Hematopoietic multipotent progenitor cell treated with erythropoietin and hydrocortisone succinate and interleukin-3 and kit ligand, for 4 days (in vitro differentiated cells): ENCODE measurements at places on chromosomes 3 and 15.

DNA sequence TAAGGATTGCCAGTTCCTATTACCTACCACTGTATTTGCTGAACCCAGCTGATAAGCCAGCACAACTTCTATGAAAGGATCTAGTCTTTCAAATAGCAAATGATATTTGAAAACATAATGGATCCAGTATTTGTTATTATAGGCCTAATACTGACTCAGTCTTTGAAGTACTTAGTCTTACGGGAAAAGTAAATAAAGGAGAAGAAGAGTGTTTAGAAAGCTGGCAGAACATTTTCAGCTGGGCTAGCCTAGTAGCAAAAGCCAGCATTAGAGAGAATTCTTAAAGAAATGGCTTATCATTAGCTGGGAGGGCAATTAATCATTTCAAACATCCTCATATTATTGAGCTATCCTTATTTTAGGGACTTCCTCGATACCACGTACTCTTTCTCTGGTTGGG is 101.4 kb upstream of the GOLIM4 start:
- DNase-seq: no peak

DNA sequence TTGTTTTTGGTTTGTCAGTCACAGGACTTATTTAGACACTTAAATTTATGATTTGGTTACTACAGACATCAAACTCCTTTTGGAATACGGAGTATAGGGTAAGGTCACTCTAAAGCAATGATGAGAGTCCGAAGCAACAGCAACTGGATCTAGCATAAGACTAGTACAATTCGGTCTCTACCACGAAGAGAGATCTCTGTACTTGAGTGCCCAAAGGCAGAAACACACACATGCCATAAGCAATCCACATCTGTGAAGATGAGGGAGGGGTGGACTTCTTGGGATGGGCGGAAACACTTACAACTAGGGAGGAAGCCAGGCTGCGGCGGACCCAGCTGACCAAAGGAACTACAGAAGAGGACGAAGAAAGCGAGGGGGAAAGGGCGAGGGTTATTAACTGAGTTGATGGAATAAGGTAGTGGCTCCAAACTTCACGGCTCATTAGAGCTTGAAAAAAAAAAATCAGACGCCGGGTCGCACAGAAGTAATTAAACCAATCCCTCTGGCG is 595 bp downstream of the DPH6 start:
- peak; percentile 74 for DNase-seq

- DNase-seq: peak; percentile 70
Observed at GRCh38 chr3:53725387-53725995, 120.7 kb downstream of the CHDH start.

- DNase-seq: no peak
Observed at GRCh38 chr3:175397372-175397771, 538.2 kb downstream of the NAALADL2 start.

DNA sequence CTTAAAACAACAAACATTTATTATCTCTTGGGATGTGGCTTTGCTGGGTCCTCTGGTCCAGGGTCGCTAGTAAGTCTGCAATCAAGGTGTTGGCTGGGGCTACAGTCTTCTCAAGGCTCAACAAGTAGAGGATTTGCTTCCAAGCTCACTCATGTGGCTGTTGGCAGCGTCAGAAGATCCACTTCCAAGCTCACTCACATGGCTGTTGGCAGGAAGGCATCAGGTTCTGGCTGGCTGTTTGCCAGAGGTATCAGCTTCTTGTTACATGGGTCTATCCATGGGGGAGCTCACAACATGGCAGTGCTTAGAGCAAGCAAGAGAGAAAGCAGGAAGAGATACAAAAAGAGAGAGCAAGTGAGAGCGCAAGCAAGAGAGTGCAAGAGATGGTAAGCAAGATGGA is 15.0 kb upstream of the BNC1 start:
- no peak for DNase-seq

- DNase-seq: no peak
Observed at GRCh38 chr3:136612512-136612911, 139.7 kb downstream of the STAG1 start.

DNA sequence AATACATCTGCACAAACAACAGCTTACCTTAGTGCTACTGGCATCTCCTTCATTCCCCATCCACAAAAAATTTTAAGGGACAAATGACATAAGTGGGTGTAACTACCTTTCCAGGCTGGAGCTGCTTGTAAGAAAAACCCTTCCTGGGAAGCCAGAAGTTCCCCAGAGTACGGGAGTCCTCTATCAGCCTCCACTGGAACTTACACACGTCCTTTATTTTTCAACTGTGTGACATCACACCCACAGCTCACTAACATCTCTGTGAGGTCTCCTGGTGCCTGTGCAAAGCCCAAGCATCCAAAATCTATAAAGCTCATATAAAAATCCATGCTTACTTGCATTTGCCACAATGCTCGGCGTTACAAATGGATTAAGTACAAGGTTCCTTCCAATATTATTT is 27.6 kb downstream of the LRIG1 start:
- DNase-seq: no peak

GRCh38 chr15:52559022-52559421 is 9.8 kb downstream of the ARPP19 start:
- no peak for DNase-seq

DNA sequence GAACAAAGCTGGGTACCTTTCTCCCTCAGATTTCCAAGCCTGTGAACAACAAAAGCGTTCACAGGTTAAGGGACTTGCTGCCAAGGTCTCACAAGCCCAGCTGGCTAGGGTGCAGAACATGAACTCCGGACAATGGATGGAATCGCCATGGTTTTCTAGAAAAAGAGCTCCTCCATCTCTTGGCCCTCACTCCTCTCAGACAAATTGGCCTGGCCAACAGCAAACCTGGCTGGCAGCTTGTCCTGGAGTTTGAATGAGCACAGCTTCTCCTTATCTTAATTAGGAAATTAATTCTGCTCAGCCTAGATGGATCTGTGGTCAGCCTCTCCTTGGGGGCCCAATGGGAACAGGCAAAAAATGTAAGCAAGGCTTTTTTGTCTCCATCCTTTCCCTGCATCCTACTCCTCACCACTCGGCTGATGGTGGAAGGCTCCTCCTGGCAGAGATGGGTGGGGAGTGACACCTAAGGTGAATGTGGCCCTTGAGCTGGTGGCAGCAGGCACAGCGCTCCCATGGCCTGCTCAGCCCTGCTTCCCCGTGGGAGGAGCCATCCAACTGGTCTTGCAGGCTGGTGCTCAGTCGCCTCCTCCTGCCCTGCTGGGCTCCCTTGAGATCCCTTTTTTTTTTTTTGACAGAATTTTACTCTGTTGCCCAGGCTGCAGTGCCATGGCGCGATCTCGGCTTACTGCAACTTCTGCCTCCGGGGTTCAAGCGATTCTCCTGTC is 5.8 kb downstream of the KLHL25 start:
- DNase-seq: no peak

DNA sequence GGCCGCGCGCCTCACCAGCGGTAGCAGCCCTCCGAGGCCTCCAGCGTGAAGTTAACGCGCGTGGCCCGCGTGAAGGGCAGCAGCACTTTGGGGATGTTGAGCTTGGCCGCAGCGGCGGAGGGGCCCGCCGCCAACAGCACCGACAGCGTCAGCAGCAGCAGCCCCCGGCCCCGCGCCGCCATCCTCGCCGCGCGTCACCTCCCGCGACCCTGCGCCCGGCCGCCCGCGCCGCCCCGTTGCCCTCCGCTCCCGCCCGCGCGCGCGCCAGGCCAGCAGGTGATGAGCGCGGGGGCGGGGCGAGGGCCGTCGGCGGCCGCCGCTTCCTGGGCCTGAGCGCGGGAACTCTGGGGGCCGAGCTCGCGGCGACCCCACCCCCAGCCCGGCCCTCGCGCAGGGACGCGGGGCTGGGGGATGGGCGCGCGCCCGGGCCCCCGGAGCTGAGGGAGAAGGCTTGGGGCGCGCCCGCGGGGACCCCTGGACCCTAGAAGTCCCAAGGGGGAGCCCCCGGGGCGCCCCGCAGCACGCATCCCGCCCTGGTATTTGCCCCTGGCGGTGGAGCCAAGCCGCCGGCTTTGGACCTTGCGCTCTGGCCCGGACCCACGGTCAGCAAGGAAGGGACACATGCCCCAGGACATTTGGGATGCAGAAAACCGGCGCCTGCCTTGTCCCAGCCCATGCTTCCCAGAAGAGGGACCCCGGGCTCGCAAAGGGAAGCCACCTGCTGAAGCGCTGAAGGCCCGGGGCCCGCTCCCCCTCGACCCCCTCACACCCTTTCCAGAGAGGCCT is at the start of gene NUP210:
Gene NUP210 (minus strand): TSS at position 278 of the 786 bp plus-strand sequence. CDS start 96 bp downstream, at position 182.
- DNase-seq: peak; percentile 88

DNA sequence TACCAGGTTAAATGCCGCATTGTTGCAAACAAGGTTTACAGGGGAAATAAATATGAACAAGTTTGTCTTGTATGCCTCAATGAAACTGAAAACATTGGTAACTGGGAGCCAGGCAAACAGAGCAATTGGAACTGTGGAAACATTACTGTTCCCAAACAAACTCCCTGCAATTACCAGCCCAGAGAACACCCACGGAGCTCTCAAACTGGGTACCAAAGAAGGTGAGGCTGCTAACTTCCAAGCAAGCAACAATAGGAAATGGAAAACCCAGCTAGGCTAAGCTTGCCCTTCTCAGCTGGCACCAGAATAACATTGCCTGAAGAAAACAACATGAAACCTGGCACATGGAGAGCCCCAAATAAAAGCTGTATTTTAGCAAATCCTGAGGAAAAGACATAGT is 218.9 kb upstream of the THRB start:
- DNase-seq: no peak

GRCh38 chr3:140762746-140763145 is 84.9 kb downstream of the TRIM42 start:
- no peak for DNase-seq

DNA sequence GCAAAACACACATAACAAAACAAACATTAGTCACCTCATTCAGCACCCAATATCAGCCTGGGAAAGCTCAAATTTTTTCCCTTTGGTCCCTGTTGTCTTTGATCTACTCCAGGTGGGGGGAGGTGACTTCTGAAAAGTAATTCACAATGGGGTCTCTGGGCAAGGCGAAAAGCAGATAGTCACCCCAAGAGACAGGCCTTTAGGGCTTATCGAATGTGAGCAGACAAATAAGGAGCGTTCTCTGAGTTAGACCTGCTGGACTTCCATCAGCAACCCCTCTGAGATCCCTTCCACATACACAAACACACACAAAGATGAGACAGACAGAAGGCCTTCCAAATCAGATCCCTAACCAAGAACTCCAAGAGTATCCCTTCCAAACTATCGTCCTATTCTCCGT is 171.0 kb upstream of the SMAD3 start:
- no peak for DNase-seq

- peak; percentile 89 for DNase-seq
Observed at GRCh38 chr15:66619152-66619903, 53.5 kb upstream of the LCTL start.

DNA sequence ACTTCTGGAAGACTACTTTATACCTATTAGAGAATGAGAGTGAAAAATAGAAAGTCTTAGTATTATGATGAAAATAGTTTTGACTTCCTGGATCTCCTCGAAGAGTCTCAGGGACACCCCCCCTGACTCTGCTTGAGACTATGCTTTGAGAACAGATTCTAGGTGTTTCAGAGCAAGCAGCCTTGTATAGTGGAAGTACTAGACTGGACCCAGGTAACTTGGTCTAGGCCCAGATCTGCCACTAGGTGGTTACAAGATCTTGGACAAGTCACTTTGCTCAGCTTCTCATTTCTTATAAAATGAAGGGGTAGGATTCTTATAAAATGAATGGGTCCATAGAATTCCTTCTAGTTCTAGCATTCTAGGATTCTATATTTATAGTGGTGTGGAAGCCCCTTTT is 9.1 kb downstream of the ABHD5 start:
- peak; percentile 48 for DNase-seq

DNA sequence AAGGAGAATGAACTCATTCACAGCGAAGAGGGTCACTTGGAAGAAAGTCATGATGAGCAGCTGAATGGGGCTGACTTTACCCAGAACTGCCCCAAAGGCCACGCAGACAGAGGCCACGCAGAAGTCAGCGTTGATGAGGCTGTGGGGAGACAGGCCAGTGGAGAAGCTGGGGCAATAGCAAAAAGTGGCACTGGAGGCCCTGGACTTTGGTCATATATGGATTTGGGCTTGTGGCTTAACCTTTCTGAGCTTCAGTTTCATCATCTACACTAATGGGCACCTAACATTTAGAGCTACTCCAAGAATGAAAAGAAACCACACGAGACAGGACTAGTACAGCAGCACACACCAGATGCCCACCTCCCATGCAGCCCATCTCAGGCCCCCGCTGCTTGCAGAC is 13.3 kb downstream of the RHCG start:
- no peak for DNase-seq

GRCh38 chr15:65028338-65028737 is 1.1 kb downstream of the MTFMT start:
- peak; percentile 52 for DNase-seq

DNA sequence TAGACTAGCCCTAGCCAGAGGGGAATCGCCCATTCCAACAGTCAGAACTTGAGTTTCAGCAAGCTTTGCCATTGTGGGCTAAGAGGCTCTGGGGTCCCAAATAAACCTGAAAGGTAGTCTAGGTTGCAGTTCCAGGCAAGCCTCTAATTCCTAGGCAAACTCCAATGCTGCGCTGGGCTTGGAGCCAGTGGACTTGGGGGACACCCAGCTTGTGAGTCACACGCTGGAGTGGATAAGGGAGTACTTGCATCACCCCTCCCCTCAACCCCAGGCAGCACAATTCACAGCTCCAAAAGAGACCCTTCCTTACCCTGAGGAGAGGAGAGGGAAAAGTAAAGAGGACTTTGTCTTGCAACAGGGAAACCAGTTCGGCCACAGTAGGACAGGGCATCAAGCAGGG is 105.2 kb upstream of the DPPA4 start:
- DNase-seq: no peak

GRCh38 chr3:46719735-46720271 is 2.1 kb upstream of the PRSS50 start:
- DNase-seq: no peak

- DNase-seq: no peak
Observed at GRCh38 chr15:80929689-80930088, 59.9 kb downstream of the MESD start.

DNA sequence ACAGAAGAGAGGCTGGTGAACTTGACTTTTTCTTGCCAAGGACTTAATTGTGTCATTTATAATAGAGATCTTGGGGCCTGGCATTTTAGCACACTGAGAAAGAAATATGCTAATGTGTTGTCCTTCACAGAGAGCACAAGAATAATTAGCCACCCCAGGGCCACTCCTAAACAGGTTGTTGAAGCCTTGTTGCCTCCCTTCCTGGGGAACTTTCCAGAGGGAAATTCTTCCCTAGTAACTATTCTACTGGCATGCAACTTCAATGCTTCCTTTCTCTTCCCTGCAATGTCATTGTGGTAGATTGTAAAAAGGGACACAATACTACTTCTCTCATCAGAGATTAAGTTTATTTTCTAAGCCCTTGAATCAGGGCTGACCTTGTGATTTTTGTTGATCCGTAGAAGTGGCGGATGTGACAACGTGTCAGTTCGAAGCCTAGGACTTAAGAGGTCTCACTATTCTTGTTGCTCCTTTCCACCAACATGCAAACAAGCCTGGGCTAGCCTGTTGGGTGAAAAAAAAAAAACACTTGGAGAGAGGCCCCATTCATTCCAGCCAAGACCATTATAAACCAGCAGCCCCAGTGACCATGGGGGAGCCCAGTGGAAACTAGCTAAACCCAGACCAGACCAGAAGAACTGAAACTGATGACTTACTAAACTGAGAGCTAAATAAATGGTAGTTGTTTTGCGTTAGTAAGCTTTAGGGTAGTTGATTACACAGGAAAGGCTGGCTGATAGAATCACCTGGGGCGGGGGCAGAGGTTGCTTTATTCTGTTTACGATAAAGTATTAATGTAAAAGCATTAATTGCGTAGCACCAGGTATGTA is 287.2 kb downstream of the SHQ1 start:
- DNase-seq: no peak
